HTR-8/SVneo (cell line): ENCODE measurements at places on chromosomes 5 and 9.

DNA sequence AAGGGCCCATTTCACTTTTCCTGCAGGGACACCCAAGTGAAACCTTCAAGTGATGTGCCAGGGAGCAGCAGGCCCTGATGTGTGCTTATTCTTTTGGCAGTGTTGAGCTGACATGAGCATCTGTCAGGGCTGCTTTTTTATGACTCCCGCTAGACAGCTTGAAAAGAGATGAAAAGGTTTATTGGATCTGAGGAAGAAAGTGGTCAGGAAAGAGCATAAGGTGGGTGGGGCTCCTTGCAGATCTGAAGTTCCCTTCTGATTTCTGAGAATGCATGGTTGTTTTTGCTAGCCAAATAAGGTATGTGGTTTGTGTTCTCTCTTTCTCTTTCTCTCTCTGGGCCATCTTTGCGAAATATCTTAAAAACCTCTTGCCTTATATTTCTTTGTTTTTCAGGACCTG lies 316.1 kb downstream of the DMRT2 start:
- DNase-seq: no peak

- DNase-seq: peak; percentile 67
Measured at GRCh38 chr5:157312492-157312891, 46.6 kb downstream of the CYFIP2 start.

DNA sequence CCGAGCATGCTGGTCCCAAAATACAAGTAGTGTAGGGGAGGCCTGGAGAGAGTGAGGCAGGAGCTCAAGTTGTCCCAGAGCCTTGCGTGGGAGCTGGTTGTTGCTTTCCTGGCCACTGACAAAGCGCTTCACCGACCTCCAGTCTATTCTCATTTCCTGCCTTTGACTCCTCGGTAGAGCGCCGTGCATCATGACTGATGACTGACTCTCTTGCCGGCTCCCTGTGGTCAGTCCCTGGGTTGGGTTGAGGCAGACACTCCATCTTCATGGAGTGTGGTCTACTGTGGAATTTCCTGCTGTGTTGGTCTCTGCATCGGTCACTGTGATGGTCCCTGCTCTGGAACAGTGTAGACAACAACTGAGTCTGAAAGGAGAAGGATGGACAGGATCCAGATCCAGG lies 175.1 kb upstream of the S1PR3 start:
- no peak for DNase-seq

DNA sequence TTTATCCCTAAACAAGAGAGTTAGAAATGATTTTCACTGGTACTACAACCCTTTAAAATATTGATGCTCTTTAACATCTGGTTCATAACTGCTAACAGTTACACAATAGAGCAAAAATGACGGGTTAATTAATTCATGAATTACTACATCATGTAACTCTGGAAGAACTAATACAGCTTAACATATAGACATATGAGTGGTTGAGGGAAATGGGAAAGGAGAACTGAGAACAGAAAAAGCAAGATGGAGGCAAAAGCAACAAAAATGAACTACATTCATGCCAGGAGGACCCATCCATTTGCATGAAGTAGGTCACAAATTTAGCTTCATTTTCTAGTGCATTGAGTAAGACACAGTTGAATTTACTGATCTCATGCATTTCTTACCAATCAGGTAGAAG lies 61.8 kb downstream of the C9 start:
- no peak for DNase-seq

DNA sequence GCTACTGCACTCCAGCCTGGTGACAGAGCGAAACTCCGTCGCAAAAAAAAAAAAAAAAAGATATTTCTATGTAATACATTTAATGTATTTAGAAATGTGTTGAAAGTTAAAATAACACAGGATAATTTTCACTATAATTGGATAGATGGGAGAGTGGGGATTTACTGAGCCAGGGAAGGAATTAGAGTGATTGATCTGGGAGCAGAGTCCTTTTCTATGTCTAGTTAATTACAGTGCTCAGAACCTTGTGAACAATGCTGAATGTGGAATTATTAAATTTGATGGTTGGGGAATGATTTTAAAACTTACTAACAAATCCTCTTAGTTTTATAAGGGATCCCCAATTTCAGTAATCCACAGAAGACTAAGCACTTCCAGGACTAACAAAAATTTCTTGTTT lies 239.7 kb downstream of the CSNK1G3 start:
- DNase-seq: no peak

- no peak for DNase-seq
Measured at GRCh38 chr9:89615661-89616060, 10.8 kb downstream of the GADD45G start.

DNA sequence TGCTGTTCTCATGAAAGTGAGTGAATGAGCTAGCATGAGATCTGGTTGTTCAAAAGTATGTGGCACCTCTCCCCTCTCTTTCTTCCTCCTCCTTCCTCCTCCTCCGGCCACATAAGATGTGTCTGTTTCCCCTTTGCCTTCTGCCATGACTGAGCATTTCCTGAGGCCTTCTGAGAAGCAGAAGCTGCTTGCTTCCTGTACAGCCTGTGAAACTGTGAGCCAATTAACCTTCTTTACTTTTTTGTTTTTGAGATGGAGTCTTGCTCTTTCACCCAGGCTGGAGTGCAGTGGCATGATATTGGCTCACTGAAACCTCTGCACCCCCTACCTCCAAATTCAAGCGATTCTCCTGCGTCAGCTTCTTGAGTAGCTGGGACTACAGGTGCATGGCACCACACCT lies 6.1 kb downstream of the S100Z start:
- no peak for DNase-seq

- DNase-seq: peak; percentile 49
Measured at GRCh38 chr9:125495172-125496119, 211.6 kb downstream of the MAPKAP1 start.

DNA sequence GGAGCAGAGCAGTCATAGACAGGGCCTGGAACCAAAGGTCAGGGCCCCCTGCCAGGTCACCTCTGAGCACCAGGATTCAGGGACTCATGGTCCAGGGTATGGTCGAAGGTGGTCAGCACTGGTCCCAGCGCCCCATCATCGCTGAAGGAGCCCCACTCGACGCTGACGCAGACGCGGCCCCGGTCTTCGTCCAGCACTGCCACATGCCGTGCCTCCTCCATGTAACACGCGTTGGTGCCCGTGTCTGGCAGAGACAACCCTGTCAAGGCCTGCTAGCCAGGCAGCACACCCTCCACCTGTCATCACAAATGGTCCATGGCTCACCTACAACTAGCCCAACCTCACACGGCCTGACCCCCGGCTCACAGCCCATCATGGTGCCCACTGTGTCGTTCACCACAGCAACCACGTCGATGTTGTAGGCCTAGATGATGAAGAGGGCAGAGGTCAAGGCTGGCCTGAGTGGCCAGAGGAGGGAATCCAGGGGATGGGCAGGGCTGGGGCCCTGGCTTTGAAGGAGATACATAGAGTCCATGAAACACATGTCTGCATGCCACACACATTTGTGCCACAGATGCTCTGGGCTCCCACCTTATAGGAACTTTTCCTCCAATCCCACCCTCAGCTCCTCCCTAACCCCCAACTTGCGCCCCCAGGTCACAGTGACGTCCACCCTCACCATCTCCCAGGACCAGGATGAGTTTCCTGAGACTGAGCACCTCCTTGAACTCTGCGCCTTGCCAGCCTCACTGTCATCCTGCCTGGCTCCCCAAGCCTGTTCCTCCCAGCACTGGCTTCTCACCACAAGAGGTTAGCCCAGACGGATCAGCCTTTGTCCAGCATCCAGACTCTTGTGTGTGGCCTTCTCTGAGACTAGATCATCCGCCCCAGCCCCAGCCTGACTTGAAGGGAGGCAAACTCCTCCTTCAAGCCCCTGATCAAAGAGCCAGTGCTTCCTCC lies 9.5 kb downstream of the HK3 start:
- DNase-seq: no peak

- DNase-seq: no peak
Measured at GRCh38 chr5:73897893-73898292, 271.9 kb downstream of the ARHGEF28 start.

GRCh38 chr5:96663608-96664007 lies 1.4 kb downstream of the CAST start:
- no peak for DNase-seq

DNA sequence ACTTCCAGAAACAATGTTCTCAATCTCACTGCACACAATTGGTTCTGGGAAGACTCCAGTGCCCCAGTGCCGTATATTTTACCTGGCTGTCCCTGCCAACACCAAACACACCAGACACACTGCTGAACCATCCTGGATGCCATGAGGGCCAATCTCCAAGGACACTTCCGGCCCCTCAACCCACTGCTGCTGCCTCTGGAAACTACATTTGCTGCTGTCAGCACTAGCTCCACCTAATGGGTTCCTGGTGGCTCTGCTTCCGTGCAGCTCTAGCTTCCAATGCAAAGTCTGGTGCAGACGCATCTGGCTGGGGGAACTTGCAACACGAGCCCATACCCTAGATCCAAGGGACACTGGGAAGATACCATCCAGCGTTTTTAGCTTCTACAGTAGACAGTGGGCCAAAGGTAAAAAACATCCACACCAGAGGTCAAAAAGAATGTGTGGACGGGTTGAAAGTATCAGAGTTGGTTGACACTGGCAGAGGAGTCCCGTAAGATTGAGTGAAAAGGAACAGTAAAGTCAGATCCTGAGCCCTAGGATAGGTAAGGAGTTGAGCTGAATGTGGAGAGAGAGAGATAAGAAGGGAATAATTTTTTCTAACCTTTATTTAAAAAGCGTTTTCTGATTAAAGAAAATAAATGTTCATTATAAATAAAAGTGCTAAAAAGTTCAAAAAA lies 99.7 kb upstream of the KIF2A start:
- DNase-seq: peak; percentile 27

DNA sequence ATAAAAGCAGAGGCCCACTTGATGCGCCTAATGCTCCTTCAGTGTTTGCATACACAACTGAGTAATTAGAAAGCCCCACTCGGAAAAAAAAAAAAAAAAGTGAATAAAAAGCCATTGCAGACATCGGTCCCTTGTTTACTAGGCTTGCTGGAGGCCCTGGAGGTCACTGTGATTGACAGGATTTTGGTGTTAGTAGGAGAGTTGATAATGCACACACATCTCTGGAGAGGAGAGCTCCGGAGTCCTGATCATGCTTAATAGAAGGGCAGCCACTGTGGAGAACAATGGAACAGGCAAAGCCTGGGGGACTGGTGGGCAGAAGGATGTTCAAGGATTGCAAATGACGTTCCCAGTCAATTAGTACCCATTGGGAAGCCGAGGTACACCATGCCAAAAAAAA lies 152.5 kb downstream of the EFNA5 start:
- no peak for DNase-seq

DNA sequence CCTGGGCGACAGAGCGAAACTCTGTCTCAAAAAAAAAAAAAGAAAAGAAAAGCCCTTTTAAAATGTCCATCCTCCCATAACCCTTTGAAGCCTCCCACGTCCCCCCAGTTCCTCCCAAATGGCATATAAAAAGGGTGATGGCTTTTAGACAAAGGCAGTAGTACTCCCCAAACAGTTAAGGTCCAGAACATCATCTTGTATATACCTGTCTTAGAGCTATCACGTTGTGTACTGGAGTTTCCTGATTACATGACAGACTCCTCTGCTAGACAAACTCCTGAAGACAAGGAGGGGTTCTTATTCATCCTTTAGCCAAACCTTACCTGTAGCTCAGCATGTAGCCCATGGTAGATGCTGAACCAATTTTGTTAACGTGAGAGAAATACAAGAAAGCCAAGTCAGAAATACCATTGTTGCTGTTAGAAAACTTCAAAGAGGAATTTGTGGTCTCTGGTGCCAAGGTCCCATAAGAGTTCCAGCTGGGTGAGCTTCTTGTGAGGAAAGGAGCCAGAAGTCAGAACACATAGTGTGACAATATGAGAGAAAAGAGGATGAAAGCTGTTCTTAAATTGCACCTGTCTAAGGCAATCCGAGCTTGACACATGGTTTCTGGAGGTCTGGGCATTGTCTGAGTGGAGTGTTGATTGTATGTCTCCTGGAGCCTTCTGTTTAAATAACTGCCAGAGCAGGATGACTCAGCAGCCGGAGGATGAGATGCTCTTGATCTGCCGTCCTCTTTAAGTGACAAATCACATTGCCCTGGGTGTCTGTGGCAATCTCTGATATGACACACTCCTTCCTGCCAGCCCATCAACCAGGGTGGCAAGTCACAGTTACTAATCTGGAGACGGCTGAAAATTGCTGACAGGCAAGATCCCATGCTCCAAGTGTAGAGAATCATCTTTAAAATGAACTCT lies 69.1 kb downstream of the ARRDC3 start:
- peak; percentile 86 for DNase-seq

DNA sequence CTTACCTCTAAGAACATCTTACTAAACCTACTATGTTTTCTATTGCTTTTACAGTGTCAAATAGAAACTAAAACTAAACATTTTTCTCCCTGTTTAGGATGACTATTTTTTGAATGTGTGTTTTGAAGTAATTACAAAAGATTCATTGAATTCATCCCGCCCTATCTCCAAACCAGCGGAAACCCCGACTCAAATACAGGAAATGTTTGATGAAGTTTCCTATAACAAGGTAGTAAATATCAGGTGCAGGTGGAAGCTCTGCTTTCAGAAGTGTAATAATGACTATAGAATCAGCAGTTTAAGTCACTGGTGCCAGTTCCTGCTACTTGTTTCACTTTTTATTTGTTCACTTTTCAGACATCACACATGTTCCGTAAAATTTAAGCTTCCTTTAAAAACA lies 20.0 kb downstream of the ERAP2 start:
- DNase-seq: no peak
